ENCODE measurements at places on chromosomes 3 and 15. TPM values are rescaled to one million over a fixed set of nuclear protein-coding genes. Genes with fewer than 3 reads are reported as not detected.

C3orf80 gene
- total RNA-seq = 60.1 TPM

KCNAB1 gene
- total RNA-seq = not detected

TP63 gene
- total RNA-seq = 0.27 TPM

RASGRF1 gene
- not detected for total RNA-seq

CCR3 gene
- total RNA-seq = 0.27 TPM

GPR62 gene
- under 0.01 TPM for total RNA-seq

ABHD5 gene
- total RNA-seq = 6.7 TPM
